ENCODE measurements at places on chromosomes 1 and 21.

DNA sequence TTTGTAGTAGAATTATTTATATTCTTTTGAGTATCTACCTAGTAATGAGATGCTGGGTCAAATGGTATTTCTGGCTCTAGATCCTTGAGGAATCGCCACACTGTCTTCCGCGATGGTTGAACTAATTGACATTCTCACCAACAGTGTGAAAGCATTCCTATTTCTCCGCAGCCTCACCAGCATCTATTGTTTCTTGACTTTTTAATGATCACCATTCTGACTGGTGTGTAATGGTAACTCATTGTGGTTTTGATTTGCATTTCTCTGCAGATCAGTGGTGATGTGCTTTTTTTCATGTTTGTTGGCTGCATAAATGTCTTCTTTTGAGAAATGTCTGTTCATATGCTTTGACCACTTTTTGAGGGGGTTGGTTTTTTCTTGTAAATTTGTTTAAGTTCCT is 15.3 kb upstream of the IL23R start:
- no peak for DNase-seq

DNA sequence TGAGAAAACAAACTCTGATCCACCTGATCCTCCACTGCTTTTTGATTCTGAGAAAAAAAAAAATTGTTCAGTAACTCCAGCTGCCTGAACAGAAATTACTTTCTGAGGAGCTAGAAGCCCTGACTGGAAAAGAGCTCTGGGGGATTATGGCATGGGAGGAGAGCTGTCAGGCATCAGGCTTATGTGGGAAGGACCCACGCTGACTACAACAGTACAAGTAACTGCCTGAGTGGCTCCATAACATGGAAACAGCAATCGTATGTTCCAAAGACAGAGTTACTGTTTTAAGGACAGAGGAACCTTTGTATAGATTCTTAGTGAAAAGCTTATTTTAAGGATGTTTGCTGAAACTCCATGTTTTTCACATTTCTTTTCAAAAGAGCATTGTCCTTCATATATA is 1.2 kb upstream of the ANGPTL7 start:
- no peak for DNase-seq

GRCh38 chr1:214289574-214290272 is 8.8 kb downstream of the SMYD2 start:
- no peak for DNase-seq

GRCh38 chr1:39080269-39080826 is 54.2 kb downstream of the NDUFS5 start:
- DNase-seq, result no peak

GRCh38 chr1:94324178-94324544 is 86.8 kb upstream of the ARHGAP29 start:
- DNase-seq, result no peak

DNA sequence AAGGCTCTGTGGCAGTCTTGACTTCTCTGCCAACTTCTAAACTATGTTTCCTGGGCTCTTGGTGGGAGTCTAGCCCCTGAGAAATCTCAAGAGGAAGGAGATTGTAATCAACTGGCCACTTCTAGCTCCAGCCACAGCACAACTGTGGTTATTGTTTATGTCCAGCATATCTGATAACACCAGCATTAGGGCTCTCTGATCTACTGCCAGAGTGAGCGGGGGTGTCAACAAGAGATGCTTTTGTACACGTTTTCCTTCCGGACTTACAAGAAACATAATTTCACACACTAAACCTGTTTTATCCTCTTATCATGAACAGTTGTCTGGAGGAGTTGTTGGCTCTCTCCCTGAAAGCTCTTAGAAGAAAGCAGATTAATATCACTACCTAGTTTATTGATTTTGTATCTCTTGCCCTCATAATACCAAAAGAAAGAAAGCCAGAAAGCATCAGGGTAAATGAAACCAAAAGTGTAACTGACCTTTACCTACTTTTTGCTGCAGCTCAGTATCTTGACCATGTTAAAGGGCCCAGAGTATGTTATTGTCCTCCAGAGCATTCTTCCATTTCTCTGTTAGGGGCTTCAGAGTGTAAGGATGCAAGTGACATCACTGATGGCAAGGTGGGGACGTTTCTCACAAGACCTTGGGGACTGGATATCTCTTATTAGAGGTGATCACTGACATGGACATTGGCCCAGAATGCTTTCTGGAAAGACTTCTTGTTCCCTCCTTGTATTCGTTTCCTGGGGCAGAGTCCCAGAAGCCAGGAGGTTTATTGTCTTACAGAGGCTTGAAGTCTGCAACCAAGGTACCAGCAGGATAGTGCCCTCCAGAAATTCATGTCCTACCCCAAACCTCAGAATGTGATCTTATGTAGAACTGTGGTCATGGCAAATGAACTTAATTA is 9.6 kb upstream of the SH2D1B start:
- no peak for DNase-seq

DNA sequence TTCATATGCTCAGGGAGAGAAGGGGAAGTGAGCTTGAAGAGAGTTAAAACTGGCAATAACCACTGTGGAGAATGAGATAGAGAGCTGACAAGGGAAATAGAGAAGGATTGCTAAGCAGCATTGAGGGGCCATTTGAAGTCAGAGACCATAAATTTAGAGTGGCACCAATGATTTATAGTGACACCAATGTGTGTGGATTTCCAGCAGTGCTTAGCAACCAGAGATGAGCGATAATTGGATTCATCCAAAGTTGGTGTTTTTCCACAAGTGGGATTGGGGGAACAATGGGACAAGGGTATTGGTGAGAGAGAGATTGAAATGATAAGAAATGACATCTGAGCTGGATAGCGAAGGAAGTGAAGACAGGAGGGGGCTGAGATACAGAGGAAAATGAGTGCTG is 114.1 kb downstream of the C1orf94 start:
- DNase-seq, result no peak

GRCh38 chr1:183816110-183816509 is 11.2 kb downstream of the RGL1 start:
- no peak for DNase-seq

- no peak for DNase-seq
Measured at GRCh38 chr1:200415789-200416593, 6.2 kb upstream of the ZNF281 start.

DNA sequence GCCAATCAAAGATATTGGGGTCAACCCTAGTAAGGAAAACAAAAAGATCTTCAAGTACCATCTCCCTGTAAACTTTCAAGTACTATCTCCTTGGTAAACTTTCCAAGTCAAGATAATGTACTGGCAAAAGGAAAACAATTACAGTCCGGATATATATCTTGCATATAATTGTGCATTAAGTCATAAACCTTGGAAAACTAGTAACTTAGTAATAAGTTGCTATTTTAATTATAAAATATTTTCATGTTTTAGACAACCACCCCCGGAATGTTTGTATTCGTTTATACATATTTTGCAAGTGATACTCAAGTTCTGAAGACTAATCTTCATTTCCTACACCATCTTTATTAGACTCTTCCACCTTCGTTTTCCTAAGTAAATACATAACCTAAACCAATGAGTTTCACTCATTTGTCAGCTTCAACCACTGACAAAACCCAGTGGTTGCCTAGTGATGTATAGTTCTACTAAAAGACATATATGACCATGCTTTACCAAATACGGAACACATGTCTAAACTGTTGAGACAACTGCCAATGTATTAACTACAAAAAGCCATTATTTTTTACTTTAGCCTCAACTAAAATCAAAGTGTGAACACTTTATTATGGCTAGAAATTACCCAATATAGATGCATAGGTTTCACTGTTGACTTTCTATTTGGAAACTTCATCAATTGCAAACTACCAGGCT is 1.7 kb downstream of the AKT3 start:
- no peak for DNase-seq

DNA sequence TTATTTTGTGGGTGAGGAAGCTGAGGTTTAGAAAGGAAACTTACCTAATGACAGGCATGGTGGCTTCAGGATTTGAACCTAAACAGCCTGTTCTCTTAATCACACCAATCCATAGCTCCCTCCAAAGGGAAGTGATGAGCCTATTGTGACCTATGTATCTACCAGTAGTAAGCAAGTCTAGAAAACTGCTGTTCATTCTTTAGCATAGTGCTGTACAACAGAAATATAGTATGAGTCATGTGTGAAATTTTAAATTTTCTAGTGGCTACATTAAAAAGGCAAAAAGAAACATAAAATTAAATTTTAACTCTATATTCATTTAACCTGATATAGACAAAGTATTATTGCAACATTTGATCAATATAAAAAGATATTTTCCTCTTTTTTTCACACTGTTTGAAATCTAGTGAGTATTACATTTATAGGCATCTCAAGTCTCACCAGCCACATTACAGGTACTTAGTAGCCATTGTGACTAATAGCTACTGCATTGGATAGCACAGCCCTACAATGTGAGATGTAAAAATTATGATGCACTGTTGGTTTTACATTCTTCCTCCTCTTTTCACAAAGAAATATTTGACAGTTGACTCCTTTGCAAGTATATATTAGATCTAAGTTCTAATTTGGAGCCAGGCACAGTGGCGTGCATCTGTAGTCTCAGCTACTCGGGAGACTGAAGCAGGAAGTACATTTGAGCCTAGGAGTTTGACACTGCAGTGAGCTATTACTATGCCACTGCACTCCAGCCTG is 16.6 kb downstream of the IPO9 start:
- no peak for DNase-seq

GRCh38 chr1:36540056-36540455 is 57.3 kb upstream of the CSF3R start:
- DNase-seq, result no peak

DNA sequence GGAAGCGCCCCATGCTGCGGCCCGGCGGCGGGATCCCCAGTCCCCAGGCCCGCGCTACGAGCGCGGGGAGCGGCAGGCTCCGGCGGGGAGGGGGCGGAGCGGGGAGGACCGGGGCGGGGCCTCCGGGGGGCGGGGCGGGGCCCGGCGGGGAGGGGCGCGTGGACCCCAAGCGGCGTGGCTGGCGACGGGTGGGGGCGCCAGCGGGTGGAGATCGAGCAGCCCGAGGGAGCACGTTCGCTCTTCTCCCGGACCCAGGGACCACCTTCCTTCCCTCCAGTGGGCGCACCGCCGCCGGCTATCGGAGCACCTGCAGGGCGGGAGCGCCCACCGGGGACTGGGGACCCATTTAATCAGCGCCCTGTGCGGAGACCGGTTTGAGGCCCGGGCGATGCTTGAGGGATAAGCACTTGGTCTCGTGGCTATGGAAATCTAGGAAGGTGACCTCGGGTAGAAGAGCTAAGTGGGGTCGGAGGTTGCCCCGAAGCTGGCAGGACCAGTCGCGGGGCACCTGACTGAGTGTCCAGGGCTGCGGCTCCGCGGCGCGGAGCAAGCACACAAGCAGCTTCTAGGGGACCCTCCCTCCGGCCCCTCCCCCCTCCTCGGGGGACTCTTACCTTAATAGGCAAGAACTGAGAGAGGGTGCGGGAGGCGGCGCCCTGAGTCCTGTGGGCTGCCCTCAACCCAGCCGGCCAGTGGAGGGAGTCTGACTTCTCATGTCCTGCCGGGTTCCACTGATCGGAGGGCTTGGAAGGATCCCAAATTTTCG is at the start of gene TSPAN2:
Gene TSPAN2 (minus strand): TSS at position 84 of the 766 bp plus-strand sequence. CDS start 71 bp downstream, at position 13.
- peak; percentile 57 for DNase-seq

DNA sequence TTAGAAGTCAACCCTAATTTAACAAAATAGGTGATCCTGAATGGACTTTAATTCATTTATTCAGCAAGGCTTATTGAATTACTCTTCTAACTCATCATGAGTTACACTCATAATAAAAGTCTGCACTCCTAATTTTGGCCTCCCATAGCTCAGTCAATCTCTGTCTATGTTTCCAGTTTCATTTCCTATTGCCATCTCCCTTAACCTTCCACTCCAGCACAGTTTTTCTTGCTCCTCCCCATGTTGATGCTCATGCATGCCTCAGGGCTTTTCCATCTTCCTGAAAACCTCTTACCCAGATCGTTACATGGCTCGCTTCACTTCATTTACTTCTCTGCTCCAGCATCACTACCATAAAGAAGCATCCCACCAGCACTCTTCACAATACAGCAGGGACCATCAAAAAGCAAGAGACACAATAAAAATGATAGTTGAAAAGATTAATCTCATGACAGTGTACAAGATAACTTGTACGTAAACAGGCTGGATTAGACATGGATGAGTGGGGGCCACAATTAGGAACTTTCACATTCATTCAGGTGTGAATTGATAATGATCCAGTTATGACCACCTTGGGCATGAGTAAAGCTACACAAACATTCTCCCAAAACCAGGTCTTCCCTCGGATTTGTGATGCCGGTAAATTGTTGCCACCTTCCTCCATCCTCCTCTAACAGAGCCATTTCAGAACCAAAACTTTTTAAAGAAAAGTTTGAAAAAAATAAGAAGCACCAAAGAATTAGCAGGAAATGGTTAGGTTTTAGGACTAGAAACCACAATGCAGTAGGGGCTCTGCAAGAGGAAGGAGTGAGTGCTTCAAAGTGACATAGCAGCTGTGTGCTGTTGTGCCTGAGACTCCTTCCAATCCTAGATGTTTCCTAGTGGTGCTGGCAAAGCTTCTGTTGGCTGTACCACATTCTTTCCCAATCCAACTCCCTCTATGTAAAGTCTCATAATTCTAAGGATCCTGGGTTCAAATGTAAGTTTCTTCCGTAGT is 89.8 kb downstream of the OLFML2B start:
- no peak for DNase-seq

GRCh38 chr1:185969524-185969991 is 235.4 kb downstream of the HMCN1 start:
- DNase-seq, result no peak

DNA sequence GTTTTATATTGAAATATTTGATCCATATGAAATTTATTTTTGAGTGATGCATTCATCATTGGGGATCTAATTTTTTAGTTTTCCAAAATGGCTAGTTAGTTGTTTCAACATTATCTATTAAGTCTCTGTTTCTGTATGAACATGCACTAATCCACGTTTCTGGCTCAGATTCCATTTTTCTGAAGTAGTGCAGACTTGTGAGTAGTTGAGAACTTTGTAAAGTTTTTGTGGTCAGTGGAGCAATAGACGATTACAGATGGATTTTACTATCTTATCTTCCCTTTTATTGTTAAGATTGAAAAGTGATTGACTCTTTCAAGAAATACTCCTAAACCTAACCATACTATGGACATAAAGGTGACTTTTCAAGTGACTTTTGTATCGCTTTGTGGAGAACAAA is 16.7 kb downstream of the SOAT1 start:
- no peak for DNase-seq

- DNase-seq, result no peak
Measured at GRCh38 chr1:154863315-154864174, 6.5 kb downstream of the KCNN3 start.

DNA sequence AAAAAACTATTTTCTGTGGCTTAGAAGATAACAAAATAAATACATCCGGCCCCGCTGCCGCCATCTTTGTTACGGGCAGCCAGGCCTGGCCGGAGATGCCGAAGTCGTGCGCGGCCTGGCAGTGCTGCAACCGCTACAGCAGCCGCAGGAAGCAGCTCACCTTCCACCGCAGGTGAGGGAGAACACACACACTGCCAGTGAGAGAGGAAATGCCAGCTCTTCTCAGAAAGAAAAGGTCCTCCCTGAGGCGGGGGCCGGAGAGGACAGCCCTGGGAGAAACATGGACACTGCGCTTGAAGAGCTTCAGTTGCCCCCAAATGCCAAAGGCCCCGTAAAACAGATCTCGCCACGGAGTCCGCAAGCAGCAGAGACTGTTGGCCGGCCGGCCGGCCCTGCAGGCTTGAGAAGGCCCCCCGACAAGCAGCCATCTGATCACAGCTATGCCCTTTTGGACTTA is 323.2 kb downstream of the AMY1C start:
- DNase-seq, result no peak

Measured in T-helper 22 cell (primary cell).